ENCODE measurements at places on chromosomes 12 and 14. TPM values are rescaled to one million over a fixed set of nuclear protein-coding genes. Genes with fewer than 3 reads are reported as not detected.

The PMCH gene
- not detected for total RNA-seq

The AICDA gene
- total RNA-seq, result not detected

DNA sequence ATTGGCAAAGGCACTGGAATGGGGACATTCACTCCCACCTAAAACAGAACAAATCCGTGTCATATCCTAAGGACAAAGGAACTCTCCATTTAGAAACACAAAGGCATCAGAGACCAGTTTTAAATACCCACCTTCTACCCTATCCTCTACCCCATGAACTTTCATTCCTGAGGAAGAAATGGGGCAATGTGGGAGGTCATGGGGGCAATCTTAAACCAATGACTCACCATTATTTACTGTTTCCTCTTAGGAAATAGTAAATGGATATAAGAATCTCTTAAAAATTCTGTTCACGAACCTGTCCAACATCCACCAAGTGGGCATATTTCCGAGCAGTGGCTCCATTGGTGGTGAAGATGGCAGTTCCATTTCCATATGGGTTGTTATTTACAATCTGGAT lies 19.4 kb downstream of the ALDH6A1 start:
- DNase-seq, result no peak

DNA sequence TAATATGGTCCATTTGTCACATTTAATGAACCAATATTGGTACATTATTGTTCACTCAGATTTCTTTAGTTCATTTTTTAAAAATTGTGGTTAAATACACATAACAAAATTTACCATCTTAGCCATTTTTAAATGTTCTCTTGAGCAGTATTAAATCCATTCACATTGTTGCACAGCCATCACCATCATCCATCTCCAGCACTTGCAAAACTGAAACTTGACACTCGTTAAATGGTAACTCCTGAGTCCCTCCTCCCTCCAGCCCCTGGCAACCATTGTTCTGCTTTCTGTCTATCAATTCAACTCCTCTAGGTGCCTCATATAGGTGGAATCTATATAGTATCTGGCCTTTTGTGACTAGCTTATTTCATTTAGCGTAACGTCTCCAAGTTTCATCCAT lies 86.4 kb downstream of the ACACB start:
- no peak for DNase-seq

- no peak for DNase-seq
These were observed 457.7 kb upstream of the SYT1 start for GRCh38 chr12:78406828-78407227.

DNA sequence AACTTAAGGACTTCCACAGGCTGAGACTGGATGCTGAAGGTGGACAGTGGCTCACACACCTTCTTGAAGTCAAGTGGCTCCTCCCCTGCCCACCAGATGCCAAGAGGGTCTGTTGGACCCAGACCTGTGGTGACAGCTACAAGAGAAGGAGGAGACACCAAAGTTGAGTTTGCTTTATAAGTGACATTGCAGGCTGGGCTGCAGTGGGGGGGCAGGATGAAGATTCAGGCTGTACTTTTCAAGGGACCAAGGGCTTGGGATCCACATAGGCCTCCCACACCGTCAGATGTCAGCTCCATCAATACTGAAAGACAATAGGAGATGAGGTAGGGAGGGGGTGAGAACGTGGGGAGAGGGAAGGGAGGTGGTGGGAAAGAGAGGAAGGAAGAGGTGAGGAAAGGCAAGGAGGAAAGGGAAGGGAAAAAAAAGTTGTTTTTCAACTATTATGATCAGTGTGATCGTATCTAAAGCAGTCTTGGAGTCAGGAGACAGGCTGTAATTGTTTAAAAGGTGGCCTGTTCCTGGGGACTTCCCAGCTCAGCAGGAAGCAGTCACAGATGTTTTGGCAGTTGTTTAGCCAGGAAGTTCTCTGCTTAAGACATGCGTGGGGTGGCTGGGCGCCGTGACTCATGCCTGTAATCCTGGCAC lies 84.1 kb upstream of the RESF1 start:
- peak; percentile 66 for DNase-seq
